ENCODE measurements at places on chromosomes 5 and 9. TPM values are rescaled to one million over a fixed set of nuclear protein-coding genes. Genes with fewer than 3 reads are reported as not detected.

GRCh38 chr5:107469064-107469463 lies 201.7 kb downstream of the EFNA5 start:
- H3K4me1 ChIP-seq, result no peaks in the 10 kb centered on the region
- H3K27ac ChIP-seq, result peak overlapping the region; percentile 3
- no peak for DNase-seq
- H3K4me3 ChIP-seq, result no peak overlapping the region
- H3K27me3 ChIP-seq, result no peaks in the 10 kb centered on the region

GRCh38 chr9:33109850-33110595 lies 33.5 kb upstream of the SMU1 start:
- H3K27ac ChIP-seq, result no peak overlapping the region
- no peaks in the 10 kb centered on the region for H3K27me3 ChIP-seq
- H3K4me1 ChIP-seq, result peaks cover 15% of the 10 kb centered on the region
- no peak for DNase-seq

GRCh38 chr9:134175808-134176598 lies 11.6 kb upstream of the RNU6ATAC start:
- H3K4me3 ChIP-seq, result no peak overlapping the region
- H3K27me3 ChIP-seq, result no peaks in the 10 kb centered on the region
- H3K27ac ChIP-seq, result no peak overlapping the region
- H3K36me3 ChIP-seq, result no peaks in the 10 kb centered on the region

GPR150 gene
- total RNA-seq, result 2.0 TPM

CRB2 gene
- total RNA-seq, result not detected

PCDHGA10 gene
- 3.0 TPM for total RNA-seq

- no peak overlapping the region for H3K4me3 ChIP-seq
- no peaks in the 10 kb centered on the region for H3K36me3 ChIP-seq
- DNase-seq, result no peak
These were observed 12.1 kb upstream of the NCS1 start for GRCh38 chr9:130159915-130160670.

DNA sequence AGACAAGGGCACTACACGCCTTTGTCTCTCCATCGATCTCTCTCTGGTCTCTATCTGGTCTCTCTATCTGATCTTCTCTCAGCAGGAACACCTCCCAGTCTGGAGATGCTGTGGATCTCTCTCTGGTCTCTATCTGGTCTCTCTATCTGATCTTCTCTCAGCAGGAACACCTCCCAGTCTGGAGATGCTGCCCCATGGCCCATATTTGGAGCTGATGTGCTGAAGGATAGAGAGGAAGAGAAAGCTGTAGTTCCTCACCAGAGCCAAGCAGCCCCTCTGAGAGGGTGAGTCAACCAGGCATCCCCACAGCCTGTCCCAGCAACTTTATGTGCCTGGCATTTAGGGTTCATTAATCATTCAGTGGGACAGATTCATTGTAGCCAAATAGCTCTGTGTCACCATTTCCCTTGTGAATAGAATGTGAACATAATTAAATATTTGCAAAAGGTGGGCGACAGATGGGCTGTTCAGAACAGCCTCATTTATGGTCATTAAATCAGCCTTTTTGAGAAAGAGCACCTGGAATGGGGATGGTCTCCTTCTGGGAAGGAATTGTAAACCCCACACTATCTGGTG lies 189.3 kb upstream of the MAST4 start:
- H3K4me1 ChIP-seq, result no peaks in the 10 kb centered on the region
- no peaks in the 10 kb centered on the region for H3K36me3 ChIP-seq
- H3K4me3 ChIP-seq, result no peak overlapping the region
- H3K27ac ChIP-seq, result no peak overlapping the region

MED7 gene
- total RNA-seq, result 10.5 TPM

DNA sequence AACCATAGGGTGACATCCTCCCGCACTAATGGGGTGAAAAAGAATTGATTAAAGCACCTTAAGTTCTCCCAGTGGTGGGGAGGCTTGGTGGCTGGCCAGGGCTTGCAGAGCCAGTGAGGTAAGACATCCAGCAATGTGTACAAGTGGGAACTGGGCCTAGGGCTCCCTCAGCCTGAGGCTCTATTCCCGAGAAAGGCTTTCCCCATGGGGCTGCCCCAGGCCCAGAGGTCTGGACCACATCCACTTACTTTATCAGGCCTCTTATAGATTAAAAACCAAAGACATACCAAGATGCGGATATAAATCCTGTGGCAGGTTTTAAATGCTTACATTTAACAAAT lies 35.3 kb downstream of the C5orf15 start:
- no peaks in the 10 kb centered on the region for H3K36me3 ChIP-seq
- DNase-seq, result no peak

- H3K27me3 ChIP-seq, result no peaks in the 10 kb centered on the region
- H3K4me3 ChIP-seq, result no peak overlapping the region
- H3K4me1 ChIP-seq, result no peaks in the 10 kb centered on the region
- DNase-seq, result no peak
- H3K27ac ChIP-seq, result no peak overlapping the region
These were observed 33.8 kb upstream of the DTWD2 start for GRCh38 chr5:119022017-119022745.

BAAT gene
- total RNA-seq, result not detected

GRCh38 chr5:163706053-163706771 lies 200.8 kb downstream of the MAT2B start:
- no peaks in the 10 kb centered on the region for H3K4me1 ChIP-seq
- no peak overlapping the region for H3K27ac ChIP-seq
- H3K36me3 ChIP-seq, result no peaks in the 10 kb centered on the region
- no peak for DNase-seq
